AG04449 (cell line): ENCODE measurements at places on chromosomes 3 and 15.

DNA sequence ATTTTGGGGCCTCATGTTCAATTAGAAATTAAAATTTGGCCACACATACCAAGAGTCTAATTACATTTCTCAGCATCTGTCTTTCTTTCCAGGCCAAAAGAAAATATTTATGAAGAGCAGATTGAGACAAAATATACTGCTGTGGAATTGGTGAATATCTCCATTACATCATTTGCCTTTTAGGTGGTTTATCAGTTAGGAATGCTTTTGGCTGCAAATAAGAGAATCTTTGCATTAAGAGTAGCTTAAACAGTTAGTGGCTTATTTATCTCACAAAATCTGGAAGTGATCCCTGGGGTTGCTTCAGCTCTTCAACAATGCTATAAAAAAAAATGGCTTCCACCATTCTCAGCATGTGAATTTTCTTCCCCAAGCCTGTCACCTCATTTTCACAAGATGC, 308.7 kb downstream of the MAGI1 start:
- peak; percentile 36 for DNase-seq

DNA sequence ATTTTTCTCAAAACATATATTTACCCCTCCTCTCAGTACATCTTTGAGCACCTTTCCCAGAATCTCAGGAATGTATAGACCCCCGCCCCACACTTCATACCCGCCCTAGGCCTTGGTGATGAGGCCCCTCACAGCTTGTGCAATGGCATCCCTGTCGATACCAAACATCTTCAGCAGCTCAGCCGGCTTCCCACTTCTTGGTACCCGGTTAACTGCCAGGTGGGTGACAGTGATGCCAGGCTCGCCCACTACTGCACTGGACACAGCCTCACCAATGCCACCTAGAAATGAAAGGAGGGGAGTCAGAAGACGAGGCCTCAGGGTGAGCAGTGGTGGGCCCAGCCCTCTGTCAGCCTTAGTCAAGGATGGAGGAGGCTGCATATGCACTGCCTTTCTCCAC, 30.2 kb downstream of the TKT start:
- DNase-seq = no peak

DNA sequence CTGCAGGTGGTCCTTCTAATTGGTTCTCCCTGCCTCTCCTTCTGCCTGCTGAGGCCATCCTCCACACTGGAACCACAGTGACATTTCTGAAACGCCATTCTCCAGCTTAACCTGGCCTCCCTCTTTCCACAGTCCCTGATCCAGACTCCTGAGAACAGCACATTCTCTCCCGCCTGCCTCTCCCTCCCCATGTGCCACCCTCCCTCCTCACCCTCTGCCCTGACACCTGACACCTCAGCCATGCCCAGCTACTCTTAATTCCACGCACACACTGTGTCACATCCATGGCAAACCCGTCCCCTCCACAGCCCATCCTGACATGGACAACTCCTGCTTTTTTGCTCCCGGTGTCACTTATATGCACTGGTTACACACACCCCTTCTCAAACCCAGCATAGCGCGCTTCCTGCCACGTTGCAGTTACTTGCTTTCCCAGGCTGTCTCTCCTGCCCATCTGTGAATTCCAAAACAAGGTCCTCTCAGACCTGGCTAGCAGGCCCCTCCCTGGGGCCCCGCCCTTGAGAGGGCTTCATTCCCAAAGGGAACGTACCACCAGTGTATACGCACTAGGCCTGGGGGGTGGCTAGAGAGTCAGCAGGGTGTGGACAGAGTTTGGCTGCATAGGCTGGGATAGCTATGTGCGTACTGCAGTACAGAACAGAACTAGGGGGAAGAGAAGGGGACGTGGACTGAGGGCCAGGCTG, 92.7 kb upstream of the BLM start:
- no peak for DNase-seq

DNA sequence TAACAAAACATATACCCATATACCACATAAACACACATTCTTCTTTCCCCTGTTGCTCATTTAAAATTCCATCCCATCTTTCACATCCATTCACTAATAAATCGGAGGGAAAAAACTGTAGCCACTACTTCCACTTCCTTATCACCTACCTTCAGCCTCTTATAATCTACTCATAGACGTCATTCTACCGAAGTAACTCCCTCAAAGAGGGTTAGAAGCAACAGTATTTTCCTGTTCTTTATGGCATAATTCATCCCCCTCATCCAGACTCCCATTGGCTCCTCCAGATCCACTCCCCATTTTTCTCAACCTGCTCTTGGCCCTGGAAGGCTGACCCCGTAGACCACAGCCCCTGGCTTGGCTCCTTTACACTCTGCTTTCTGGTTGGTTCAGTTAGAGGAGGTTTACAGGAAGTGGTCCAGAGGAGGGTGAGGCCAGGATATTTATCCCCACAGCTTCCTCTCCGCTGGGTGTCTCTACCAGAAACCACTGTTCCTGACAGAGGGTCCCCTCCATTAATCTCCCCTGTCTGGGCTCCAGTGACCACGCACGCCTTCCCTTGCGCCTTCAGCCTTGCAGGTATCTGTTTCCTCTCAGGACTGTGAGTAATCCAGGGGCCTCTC, 46.3 kb downstream of the FMN1 start:
- DNase-seq = no peak

- no peak for DNase-seq
These were observed 27.5 kb downstream of the NR1I2 start for GRCh38 chr3:119809249-119810017.

- no peak for DNase-seq
These were observed 22.7 kb downstream of the ZNF860 start for GRCh38 chr3:32004113-32004765.

DNA sequence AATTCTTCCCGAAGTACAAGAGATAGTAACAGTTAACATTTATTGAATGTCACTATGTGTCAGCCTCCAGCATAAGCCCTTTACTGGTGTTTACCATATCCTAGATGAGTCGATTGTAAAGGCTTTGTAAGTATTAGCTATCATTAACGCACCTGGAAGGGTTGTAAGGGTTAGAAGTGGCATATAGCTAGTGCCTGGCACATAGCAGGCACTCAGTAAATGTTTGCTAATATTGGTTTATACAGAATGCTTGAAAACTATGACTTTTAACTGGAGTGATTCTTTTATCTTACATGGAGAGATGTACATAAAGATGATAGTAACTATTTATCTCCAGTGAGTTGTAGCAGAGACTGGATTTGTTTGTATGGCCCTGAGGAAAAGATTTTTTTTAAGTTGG, 46.3 kb upstream of the ATP11B start:
- no peak for DNase-seq

- DNase-seq = no peak
These were observed 84.3 kb downstream of the MECOM start for GRCh38 chr3:169579116-169579710.

- no peak for DNase-seq
These were observed 220.3 kb upstream of the HES1 start for GRCh38 chr3:193915613-193916012.

GRCh38 chr3:56899851-56900250, 98.1 kb upstream of the ARHGEF3 start:
- DNase-seq = no peak

GRCh38 chr3:159950156-159950898, 38.3 kb upstream of the IL12A start:
- no peak for DNase-seq

DNA sequence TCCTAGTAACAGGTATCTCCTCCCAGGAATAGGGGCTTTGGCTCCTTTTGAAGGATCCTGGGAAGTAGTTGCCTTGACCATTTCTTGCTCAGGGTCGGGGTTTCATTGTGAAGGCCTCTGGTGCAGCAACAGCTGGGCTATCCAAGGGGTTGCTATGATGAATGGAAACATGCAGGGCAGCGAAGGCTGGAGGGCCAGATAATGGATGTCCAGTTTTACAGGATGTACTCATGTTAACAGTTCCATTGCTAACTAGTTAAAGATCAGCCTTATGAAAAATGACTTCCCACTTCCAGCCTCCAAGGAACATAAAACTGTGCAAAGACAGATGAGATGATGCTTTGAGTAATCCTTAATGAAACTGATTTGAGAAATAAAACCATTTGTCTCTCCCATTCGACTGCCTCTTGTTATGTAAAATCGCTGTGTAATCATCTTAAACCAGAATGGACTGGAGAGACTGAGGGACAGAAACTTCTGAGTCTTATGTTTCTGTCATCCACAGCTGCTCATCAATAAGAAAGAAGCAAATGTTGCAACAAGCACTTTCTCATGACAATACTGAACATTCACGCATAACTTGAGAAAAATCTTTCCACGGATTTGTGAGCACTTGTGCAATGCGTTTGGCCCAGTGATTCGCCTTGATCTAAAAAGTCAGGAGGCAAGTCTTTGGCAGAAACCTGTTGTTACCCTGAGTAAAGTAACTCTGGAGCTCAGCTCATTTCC, 473.5 kb upstream of the RGMA start:
- DNase-seq = no peak

DNA sequence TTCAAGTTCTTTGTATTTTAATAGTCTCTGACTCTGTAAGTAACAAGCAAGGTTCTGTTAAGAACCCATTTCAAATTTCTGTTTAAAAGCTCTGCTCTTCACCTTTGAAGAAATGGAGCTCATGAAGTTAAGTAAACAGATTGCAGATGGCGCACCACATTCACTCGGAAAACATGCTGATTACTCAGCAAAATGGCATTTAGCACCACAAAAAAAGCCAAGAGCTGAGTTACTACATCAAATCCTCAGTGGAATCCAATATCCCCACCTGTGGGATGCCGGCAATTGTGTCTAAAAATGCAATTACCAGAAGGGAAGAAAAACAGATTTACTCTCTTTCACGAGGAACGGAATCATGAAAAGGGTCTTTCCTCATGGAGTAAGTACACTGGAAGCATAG, 758.0 kb downstream of the NTRK3 start:
- peak; percentile 16 for DNase-seq

- no peak for DNase-seq
These were observed 21.8 kb upstream of the SLC41A3 start for GRCh38 chr3:126105691-126106187.

GRCh38 chr3:185677146-185677829, 91.2 kb downstream of the SENP2 start:
- DNase-seq = no peak

DNA sequence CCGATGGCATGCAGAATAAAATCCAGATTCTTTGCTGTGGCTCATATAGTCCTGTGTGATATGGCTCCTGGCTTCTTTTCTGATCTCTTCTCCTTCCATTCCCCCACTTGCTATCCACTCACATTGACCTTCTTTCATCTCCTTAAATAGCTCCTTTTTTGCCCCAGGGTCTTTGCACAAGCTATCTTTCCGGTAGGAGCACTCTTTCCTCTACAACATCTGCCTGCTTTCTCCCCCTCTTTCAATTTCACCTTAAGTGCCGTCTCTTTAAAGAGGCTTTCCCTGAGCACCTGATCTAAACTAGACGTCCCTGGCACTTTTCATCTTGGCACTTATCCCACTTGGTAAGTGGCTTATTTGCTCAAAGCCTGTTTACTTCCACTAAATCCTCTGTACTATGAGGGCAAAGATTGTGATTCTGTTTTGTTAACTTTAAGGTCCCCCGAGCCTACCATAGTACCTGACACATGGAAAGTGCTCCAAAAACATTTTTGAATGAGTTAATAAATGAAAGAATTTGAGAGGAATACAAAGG, 323.3 kb upstream of the TLE3 start:
- DNase-seq = no peak

- no peak for DNase-seq
These were observed 101.0 kb downstream of the ATP10A start for GRCh38 chr15:25761971-25762662.

GRCh38 chr3:184186902-184187207, 856 bp downstream of the ABCF3 start:
- DNase-seq = no peak

GRCh38 chr3:187063286-187064121, 75.8 kb downstream of the RPL39L start:
- DNase-seq = no peak

DNA sequence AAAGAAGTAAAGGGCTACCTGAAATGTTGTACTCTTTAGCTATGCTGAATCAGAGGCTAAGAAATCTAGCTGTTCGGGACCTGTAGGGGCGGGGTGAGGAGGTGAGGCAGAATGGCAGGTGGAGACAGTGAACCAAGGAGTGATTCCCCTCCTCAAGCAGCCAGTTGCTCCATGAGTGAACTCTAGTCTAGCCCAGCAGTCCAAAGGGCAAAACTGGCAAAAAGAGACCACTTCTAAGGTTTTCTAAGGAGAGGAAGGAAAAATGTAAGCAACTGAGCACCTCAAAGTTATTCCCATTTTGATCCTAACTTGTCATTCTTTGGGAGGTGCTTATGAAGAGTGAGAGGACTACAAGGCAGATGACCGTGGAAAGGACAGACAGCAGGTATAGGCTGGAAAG, 19.3 kb upstream of the TOPAZ1 start:
- no peak for DNase-seq

- no peak for DNase-seq
These were observed 33.5 kb downstream of the BCL2L10 start for GRCh38 chr15:52078876-52079700.

GRCh38 chr3:172869368-172869771, 118.8 kb downstream of the ECT2 start:
- no peak for DNase-seq

DNA sequence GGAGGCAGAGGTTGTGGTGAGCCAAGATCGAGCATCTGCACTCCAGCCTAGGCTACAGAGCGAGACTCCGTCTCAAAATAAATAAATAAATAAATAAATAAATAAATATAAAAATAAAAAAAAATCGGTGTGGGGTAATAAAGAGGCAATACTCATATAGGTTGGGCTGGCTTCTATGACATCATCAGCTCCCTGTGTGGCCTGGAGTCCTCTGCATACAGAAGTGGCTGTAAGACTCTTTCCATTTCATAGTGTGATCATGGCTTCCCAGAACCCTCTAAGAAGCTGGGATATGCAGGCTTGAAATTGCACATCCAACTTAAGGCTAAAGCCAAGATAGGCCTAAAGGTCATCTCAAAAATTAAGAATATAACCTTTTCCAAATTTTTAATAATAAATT, 101.6 kb downstream of the ZIC4 start:
- no peak for DNase-seq

GRCh38 chr3:160098261-160098908, 109.8 kb downstream of the IL12A start:
- DNase-seq = no peak

GRCh38 chr3:69330891-69331400, 54.9 kb downstream of the FRMD4B start:
- no peak for DNase-seq

GRCh38 chr15:100229181-100230163, 112.3 kb downstream of the ADAMTS17 start:
- no peak for DNase-seq

GRCh38 chr3:34008191-34008590, 209.8 kb downstream of the PDCD6IP start:
- DNase-seq = no peak

GRCh38 chr3:126480206-126480605, 4.5 kb upstream of the ZXDC start:
- no peak for DNase-seq

DNA sequence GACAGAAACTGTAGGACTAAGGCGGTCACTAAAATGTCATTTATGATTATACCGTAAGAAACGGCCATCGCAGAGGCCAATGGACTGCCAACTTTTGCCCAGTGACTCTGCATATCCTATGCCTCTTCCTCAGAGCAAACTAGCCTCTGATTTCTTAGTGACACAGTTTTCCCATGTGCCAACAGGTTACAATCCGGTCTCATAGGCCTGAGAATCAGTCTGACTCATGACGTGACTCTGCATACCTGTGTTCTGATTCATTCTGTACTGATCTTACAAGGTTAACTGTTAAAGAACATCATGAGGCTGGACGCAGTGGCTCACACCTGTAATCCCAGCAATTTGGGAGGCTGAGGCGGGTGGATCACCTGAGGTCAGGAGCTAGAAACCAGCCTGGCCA, 17.8 kb downstream of the RUBCN start:
- peak; percentile 60 for DNase-seq

GRCh38 chr15:66842710-66843441, 140.8 kb downstream of the SMAD6 start:
- no peak for DNase-seq
